Regular cardiac myocyte (primary cell): ENCODE measurements at places on chromosomes 4 and X. TPM values are rescaled to one million over a fixed set of nuclear protein-coding genes. Genes with fewer than 3 reads are reported as not detected.

Gene TMEM255A
- total RNA-seq = under 0.01 TPM in 1 of 2 replicates, not detected in the other

Gene GPAT3
- 7.6 and 17.8 TPM in 2 replicates for total RNA-seq

Gene PDCL2
- not detected in 2 replicates for total RNA-seq

Gene SPACA5
- total RNA-seq = not detected in 2 replicates

Gene TCEAL6
- total RNA-seq = not detected in 2 replicates

Gene DIPK2B
- under 0.01 and 0.19 TPM in 2 replicates for total RNA-seq

Gene SCML2
- total RNA-seq = 0.56 and 1.3 TPM in 2 replicates

Gene DUSP9
- total RNA-seq = under 0.01 TPM in 1 of 2 replicates, not detected in the other

Gene RHOH
- total RNA-seq = not detected in 2 replicates

Gene SORBS2
- total RNA-seq = 4.0 and 22.6 TPM in 2 replicates

Gene BCORL1
- 1.3 and 1.4 TPM in 2 replicates for total RNA-seq

Gene CDX4
- total RNA-seq = not detected in 2 replicates

Gene FAM184B
- total RNA-seq = under 0.01 and 0.28 TPM in 2 replicates

Gene SCD5
- 16.3 and 25.7 TPM in 2 replicates for total RNA-seq

Gene COX7B2
- total RNA-seq = not detected in 2 replicates

Gene CTSO
- 5.9 and 33.0 TPM in 2 replicates for total RNA-seq

Gene RASSF6
- total RNA-seq = under 0.01 TPM in 1 of 2 replicates, not detected in the other

Gene GPR34
- not detected in 2 replicates for total RNA-seq

Gene SRPK3
- total RNA-seq = 0.58 and 0.85 TPM in 2 replicates

Gene JCHAIN
- total RNA-seq = 0.19 and 2.0 TPM in 2 replicates

Gene GSX2
- total RNA-seq = under 0.01 TPM in 1 of 2 replicates, not detected in the other
